Tongue (tissue), 3 donors: ENCODE measurements at places on chromosomes 3 and 15. TPM values are rescaled to one million over a fixed set of nuclear protein-coding genes. Genes with fewer than 3 reads are reported as not detected.

- no peak for DNase-seq
Measured at GRCh38 chr3:94374439-94375161, 311.7 kb downstream of the NSUN3 start.

Gene MKRN2OS
- total RNA-seq, result not detected

GRCh38 chr3:58530354-58530865 is 6.6 kb downstream of the ACOX2 start:
- DNase-seq, result no peak

Gene C3orf49
- not detected for total RNA-seq

DNA sequence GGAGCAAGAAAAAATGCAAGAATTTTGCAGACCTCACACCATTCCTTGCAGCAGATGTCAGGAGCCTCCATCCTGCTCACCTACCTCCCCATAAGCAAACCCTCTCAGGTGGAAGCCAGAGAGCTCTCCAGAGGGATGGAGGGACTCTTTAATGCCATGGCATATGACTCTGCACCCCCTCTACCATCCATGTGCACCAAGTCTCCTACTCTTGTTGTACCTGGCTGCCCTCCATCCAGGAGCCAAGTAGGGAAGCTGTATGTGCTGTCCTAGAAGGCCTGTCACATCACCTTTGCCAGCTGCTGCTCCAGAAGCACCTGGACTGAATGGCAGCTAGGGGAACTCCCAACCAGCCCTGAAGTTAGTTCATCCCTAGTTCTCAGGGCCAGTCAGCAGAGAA is 38.5 kb upstream of the PRR20G start:
- no peak for DNase-seq

DNA sequence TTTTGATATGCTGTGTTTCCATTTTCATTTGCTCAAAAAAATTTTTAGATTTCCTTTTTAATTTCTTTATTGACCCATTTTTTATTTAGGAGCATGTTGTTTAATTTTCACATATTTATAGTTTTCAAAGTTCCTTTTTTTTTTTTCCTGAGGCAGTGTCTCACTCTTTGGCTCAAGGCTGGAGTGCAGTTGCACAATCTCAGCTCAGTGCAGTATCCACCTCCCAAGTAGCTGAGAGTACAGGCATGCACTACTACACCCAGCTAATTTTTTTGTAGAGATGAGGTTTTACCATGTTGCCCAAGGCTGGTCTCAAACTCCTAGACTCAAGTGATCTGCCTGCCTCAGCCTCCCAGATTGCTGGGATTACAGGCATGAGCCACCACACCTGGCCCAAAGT is 36.2 kb downstream of the PFN2 start:
- no peak for DNase-seq

Gene RAB27A
- total RNA-seq, result 16.2 TPM

GRCh38 chr3:100170486-100170885 is 56.2 kb upstream of the FILIP1L start:
- peak; percentile 43 for DNase-seq

DNA sequence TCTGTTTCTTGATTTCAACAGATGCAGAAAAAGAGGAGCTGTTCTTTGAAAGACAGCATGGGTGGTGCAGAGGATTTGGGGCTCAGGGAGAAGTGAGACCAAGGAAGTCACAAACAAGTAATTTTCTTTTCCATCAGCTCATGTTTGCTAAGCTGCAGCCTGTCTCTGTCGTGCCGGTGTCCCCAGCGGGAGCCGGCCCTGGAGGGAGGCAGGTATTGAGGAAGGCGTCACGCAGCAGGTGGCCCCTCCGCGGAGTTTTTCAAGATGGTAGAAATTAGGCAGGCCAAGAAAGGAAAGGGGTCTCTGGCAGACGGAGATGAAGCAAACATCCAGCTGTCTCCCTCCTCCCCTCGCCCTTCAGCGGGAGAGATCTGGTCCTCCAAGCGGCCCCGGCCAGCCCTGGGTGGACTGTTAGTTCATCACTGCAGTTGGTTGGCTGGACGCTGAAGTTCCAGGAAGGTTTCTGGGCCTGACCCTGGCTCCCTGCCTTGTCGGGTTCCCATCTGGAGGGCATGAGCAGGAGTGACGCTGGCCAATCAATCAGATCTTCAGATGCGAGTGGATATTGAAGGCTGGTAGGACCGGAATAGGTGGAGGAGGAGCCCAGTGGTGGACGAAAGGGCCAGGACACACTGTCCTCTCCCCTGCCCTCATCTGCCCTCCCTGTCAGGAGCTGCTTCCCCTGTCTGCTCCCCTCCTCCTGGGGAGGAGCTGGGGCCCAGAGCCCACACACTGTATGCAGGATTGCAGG is 27.7 kb upstream of the MUC4 start:
- DNase-seq, result no peak

- no peak for DNase-seq
Measured at GRCh38 chr3:4864503-4864902, 114.7 kb upstream of the BHLHE40 start.
